ENCODE measurements at places on chromosomes 12 and 14.

DNA sequence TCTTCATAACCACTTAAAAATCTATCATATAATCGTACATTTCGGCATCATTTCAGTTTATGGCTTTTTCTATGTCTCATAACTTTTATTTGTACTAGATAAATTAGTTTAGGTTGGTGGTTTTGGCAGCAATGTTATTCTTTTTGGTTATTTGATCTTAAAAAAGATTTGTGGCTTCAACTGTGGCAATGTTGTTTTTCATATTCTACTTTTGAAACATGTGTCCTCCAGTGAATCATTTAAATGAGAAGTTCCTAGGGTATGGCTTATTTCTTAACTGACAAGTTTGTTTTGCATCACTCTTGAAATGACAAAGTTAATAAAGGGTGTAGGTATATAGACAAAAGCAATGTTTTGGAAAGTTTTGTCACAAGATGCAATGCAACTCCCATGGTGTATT lies 11.1 kb upstream of the KITLG start:
- DNase-seq: no peak

DNA sequence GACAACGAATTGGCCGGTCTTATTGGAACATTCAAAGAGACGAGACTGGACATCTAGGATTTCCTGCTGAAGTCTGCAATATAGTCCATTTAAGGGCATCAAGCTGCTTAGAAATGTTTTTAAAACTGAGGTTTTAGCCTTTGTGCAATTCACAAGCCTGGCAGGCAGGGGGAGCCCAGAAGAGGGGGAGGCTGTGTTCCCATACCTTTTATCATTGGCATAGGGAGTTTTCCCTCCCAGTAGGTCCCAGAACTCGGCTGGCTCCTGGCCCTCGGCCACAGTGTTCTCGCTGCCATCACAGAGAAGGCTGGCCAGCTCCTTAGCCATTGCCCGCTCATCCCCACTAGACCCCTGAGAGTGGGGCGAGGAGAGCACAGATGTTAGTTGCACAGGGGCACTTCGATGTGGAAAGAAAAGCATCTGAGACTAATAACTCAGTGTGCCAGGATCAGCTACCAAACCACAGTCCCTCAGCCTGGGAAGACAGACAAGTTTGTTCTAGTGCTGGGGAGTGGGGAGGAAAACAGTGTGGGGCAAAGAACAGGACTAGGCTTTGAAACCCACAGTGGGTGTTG lies 15.1 kb downstream of the AVIL start:
- no peak for DNase-seq

DNA sequence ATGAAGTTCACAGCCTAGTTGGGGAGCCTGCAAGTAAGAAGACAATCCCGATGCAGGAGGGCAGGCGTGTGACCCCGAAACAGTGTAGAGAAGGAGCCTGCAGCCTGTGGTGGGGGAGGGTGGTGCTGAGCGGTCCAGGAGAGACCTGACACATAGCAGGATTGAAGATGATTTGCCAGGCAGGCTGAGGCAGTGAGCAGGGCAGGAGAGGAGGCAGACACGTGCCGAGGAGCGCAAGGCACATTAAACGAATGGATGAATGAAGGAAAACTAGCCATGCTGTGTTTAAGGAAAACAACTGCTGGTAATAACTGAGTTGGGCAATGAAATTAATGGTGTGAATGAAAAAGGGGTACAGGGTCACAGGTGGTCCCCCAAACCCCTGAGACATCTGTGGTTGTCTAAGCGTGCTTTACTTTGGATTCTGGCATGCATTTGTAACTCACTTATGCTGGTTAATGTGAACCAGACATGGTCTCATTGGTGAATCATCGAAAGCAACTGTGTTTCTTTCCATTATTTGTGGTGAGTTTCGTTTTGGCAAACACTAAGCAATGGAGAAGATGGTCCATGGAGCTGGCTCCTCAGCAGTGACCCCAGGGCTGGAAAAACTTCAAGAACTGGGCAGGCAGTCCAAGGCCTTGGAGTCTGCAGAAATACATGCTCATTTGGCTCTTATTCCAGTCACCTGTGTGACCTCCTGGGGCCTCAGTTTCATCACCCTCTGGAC lies 96.9 kb upstream of the EVL start:
- DNase-seq: no peak

GRCh38 chr14:72614891-72615415 lies 278.9 kb downstream of the DPF3 start:
- no peak for DNase-seq

GRCh38 chr12:111981987-111982386 lies 31.0 kb downstream of the TMEM116 start:
- no peak for DNase-seq

DNA sequence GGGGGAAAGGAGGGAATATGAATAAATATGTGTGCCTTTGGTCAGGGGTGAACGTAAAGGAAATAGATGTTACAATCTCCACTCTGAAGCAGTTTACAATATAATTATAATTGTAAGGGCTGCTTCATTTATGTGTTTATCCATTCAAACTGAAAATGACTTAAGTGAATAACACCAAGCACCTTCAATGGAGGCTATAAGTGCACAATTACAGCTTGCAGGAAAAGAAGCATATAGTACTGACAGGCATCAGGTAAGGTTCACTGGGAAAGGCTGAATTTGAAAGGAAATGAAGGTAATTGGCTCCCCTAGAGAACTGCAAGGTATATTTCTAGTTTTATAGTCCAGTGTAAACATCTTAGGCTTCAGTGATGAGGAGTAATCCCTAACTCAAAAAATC lies 192.7 kb downstream of the STXBP6 start:
- no peak for DNase-seq

DNA sequence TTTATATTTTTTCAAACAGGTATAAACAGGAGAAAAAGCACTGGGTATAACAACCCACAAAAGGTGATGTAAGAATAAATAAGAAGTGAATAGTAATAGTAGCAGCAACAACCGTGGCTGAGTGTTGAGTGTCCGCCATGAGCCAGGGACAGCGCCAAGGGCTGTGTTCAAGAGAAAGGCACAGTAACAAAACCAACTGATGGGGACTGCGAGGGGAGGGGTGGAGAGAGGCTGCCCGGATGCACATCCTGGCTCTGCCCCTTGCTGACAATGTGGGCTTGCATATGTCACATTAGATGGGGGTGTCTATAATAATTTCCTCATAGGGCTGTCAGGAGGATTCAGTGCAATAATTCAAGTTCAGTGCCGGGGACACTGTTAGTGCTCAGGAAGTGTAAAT lies 912.4 kb downstream of the VRK1 start:
- no peak for DNase-seq

- DNase-seq: no peak
Observed at GRCh38 chr12:49987625-49988303, 15.0 kb downstream of the AQP6 start.

DNA sequence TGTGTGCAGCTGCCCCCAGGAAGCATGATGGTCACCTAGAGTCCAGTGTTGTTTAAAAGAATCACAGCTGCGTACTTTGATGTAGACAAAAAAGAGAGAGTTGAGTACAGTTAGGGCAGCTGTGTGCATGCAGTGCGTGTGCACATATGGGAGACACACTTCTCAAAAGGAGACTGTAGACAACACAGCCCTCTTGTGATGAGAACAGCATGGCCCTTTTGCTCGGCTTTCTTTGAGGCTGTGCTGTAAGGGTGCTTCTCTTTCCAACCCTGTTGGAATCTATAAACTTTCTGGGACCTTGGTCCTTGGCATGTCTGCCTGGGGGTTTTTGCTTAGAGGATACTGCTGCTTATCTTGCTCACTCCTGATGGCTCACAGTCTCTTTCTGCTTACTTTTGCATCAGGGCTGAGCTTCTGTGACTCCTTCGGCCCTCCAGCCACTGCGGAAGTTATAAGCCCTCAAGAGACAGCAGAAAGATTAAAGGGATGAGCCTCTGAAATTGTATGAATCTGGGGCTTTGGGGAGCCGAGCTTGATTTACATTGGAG lies 102.9 kb downstream of the DYRK2 start:
- DNase-seq: no peak

DNA sequence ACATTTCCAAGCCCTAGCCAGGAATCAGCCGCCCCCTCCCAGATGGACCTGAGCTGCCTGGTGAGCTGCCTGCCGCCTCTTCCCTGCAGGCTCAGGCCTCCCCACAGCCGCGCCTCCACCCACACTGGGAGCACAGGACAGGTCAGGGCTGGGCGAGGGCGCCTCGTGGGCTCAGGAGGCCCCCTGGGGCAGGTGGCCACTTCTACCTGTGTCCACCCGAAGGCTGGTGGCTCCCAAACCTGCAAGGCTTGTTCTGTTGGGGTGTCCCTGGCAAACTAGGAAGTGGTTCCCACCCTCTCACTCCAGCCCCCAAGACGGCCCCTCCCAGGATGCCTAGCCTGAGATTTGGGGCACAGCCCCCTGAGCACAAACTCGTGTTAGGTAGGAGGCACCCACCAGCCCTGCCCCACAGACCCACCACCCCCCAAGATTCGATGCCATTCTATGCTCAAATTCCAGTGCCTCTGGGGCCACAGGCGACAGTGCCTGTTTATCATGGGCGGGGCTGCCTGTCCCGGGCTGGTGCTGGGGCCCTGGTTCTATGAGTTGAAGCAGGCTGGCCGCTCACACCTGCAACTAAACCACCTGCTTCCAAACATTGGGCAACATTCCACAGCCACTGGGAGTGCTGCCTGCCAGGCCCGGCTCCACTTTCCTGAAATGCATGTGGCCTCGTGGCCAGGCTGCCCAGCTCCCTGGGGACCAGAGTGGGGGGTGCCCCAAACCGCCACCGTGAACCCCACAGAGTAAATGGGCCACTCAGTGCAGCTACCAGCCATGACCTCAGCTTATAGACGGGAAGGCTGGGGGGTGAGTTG lies 6.8 kb downstream of the MMP17 start:
- no peak for DNase-seq

DNA sequence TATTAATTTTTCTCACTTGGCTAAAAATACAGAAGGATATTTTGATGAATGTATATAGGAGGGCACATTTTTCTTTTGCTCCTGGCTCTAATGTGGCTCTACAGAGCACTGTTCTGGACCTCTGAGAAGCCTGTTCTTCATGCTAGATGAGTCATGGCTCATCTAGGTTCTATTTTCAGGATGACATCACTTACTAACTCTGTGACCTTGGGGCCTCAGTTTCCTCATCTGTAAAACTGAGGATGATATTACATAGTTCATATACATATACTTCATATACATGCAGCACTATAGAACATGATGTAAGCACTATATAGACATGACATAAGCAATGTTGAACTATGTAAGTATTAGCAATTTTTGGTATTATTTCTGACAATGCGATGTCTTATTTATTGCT lies 35.8 kb downstream of the SOCS2 start:
- no peak for DNase-seq

DNA sequence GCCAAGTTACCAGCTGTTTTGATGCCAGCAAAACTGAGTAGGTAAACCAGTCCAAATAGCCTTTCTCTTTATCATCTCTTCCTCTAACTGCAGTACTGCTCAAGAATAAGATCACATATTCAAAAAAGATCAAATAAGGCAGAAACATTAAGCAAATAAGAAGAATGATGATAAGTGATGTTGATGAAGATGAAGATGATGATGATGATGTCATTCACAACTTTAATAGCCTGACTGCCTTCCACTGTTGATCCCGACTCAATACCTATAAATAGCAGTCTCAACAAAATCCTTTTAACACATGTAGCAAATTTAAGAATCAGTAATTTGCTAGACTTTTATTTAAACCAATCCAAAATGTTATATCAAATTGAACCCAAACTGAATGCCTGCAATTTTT lies 47.1 kb downstream of the NELL2 start:
- no peak for DNase-seq

GRCh38 chr12:85803231-85803630 lies 33.0 kb downstream of the RASSF9 start:
- DNase-seq: no peak

DNA sequence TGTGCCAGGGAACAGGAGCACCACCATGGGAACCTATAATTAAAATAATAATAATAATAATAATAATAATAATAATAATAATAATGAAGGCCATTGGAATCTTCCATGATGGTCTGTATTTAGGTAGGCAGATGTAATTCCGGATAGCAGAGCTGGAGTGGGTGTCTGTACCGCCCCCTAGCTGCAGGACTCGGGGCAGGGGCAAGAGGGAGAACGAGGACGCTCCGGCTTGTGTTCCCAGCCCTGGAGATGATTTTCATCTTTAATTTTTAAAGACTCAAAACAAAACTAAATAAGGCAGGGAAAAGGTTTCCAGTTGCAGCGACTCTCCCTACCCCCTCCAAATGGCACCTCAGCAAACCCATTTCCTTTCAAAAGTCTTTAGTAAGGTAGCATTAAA lies 501.1 kb downstream of the VRK1 start:
- no peak for DNase-seq

DNA sequence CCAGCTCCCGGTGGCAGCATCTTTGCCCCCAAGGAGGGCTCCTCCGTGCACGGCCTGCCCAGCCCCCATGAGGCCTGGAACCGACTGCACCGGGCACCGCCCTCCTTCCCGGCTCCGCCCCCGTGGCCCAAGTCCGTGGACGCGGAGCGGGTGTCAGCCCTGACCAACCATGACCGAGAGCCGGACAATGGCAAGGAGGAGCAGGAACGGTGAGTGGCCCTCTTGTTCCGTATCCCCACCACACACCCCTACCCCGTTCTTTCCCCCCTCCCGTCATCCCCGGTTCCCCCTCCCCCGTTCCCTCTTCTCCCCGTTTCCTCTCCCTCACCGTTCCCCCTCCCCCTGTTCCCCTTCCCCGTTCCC lies 28.3 kb downstream of the LRCOL1 start:
- DNase-seq: no peak

DNA sequence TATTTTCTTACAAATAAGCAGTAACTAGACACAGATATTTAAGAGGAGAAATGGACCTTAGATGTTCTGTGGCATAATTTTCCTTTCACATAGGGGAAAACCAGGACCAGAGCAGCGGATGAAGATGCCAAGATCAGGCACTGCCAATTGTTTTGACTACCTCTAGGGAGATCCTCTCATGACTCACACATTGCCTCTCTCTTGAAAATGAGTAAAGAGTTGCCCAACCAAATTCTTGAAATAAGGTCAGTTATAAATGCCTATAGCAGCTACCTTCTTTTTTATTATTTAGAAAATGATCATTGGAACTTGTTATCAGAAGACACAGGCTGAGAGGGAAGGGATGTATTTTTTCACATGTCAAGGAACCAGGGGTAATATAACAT lies 263.4 kb upstream of the PLEKHG7 start:
- DNase-seq: no peak
